CD14-positive monocyte (primary cell): ENCODE measurements at places on chromosomes 1 and 21. TPM values are rescaled to one million over a fixed set of nuclear protein-coding genes. Genes with fewer than 3 reads are reported as not detected.

HSD3B1 gene
- polyA plus RNA-seq = not detected

CYP4B1 gene
- polyA plus RNA-seq = not detected in 2 replicates

CD53 gene
- 523 and 826 TPM in 2 replicates for polyA plus RNA-seq

LCE1D gene
- polyA plus RNA-seq = not detected

DNA sequence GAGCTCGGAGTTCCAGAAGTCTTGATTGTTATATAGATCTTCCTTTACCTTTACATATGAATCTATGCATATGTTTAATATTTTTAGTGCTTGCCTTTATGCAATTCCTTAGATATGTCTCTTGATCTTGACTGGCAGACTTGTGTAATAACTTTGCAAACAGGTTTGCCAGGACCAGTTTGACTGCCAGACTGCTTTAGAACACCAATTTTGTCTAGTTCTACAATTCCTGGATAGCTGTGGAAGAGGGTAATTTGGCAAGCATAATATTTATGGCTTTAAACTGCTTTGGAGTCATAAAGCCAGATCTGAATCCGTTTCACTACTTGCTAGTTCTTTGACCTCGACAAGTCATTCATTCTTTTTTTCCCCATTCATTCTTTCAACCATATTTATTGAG lies 250.0 kb downstream of the FAF1 start:
- DNase-seq = no peak
- H3K27me3 ChIP-seq = no peaks in the 10 kb centered on the region
- no peak overlapping the region for H3K27ac ChIP-seq
- no peaks in the 10 kb centered on the region for H3K4me1 ChIP-seq
- no peaks in the 10 kb centered on the region for H3K36me3 ChIP-seq
- no peak overlapping the region for H3K4me3 ChIP-seq

- no peaks in the 10 kb centered on the region for H3K36me3 ChIP-seq
- peak; percentile 63 for DNase-seq
- peak overlapping the region; percentile 78 for H3K4me3 ChIP-seq
- peak overlapping the region; percentile 73 for H3K27ac ChIP-seq
Measured at GRCh38 chr1:25922971-25923552, 16.8 kb upstream of the STMN1 start.

DNA sequence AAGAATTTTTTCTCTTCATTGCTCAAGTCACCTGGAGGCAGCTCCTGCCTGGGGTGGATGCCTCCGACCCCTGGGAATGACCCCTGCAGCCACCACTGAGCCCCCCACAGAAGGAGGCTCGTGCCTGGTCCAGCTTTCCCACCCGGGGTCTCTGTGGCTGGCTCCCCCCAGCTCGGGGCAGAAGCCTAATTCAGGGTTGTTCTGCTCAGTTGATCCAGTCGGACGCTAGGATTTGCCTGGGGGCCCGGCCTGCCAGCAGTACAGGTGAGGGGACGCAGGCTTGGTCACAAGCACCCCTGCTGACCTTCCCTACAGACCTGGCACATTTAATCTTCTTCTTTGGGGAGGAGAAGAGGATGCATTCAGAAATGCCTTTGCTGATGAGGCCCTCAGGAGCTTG lies 53.6 kb upstream of the POFUT2 start:
- H3K27ac ChIP-seq = no peak overlapping the region
- no peaks in the 10 kb centered on the region for H3K36me3 ChIP-seq
- no peaks in the 10 kb centered on the region for H3K27me3 ChIP-seq
- no peaks in the 10 kb centered on the region for H3K4me1 ChIP-seq

GRCh38 chr1:111234258-111234657 lies 6.7 kb downstream of the CHI3L2 start:
- H3K27ac ChIP-seq = no peak overlapping the region
- H3K4me1 ChIP-seq = no peaks in the 10 kb centered on the region
- no peak overlapping the region for H3K4me3 ChIP-seq
- DNase-seq = no peak
- peaks cover 2% of the 10 kb centered on the region for H3K27me3 ChIP-seq
- no peaks in the 10 kb centered on the region for H3K36me3 ChIP-seq

GRCh38 chr1:2805801-2806430 lies 4.4 kb upstream of the TTC34 start:
- no peaks in the 10 kb centered on the region for H3K27me3 ChIP-seq
- DNase-seq = no peak
- H3K4me3 ChIP-seq = no peak overlapping the region
- H3K27ac ChIP-seq = no peak overlapping the region

DNA sequence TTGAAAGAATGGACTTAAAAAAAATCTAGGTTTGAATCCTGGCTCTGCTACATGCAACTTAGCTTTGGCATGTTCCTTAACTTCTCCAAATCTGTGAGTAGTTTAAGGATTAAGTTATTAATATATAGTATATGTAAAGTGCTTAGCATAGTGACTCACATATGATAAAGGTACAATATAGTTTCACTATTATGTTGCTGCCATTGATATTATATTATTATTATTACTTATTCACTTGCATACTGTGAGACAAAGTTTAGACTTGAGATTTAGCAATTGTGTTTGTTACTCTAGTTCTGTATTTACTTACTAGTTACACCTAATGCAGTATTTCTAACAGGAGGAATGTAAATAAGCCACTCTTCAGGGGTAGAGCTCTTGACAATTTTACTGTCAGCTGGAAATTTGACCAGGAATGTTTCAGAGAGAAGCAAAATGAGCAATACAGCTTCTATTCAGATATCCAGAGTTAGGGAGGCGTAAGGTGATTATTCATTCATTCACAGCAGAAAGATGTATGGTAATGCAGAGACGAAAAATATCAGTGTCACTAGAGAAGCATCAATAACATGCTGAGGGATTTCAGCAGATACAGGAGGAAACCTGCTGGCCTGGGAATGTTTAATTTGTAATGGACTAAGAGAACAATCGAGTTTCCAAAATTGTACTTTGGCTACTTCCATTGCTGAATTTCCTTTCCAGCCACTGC lies 25.5 kb downstream of the RGS7 start:
- H3K4me1 ChIP-seq = no peaks in the 10 kb centered on the region
- no peak for DNase-seq
- H3K27ac ChIP-seq = no peak overlapping the region
- H3K27me3 ChIP-seq = no peaks in the 10 kb centered on the region
- no peak overlapping the region for H3K4me3 ChIP-seq

DNA sequence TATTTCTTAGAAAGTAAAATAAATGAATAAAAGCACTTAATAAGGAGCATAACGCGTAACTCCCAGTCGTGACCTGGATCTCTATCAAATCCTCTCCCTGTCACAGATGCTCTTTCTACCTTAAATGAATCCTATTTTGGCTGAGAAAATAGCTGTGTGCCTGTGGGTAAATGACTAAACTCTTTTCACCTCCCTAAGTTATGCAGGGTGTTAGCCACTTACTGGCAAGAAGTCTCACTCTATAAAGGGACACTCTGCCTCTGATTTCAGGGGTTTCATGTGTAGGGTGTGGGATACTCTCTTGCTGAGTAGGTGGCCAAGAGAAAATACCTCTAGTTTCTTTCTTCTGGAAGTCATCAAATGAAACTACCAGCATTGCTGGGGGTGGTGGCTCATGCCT lies 24.3 kb upstream of the PPP1R15B start:
- no peaks in the 10 kb centered on the region for H3K27me3 ChIP-seq
- no peak for DNase-seq
- H3K4me1 ChIP-seq = peaks cover 15% of the 10 kb centered on the region
- H3K36me3 ChIP-seq = peaks cover 8% of the 10 kb centered on the region

DNA sequence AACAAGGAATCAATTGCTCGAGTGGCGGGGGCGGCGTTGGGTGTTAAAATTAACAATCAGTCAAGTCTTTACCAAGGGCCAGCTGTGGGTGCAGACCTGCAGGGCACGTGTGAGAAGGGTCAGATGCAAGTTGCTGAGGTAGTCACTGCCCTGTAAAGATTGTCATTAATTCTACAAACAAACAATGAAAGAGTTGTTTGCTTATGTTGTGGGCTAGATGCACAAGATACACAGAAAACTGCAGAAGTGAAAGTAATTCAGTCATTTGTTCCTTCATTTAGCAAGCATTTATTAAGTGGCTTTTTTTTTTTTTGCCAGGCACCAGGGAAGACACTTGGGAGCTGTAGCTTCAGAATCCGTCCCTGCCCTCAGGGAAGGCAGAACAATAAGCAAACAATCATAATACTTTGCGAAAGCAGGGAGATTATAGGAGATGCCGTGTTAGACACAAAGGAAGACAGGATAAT lies 79.5 kb downstream of the NR5A2 start:
- no peaks in the 10 kb centered on the region for H3K4me1 ChIP-seq
- no peaks in the 10 kb centered on the region for H3K27me3 ChIP-seq
- H3K36me3 ChIP-seq = no peaks in the 10 kb centered on the region
- no peak overlapping the region for H3K4me3 ChIP-seq

GRCh38 chr1:113293256-113293626 lies 97.1 kb upstream of the MAGI3 start:
- no peak overlapping the region for H3K27ac ChIP-seq
- no peak for DNase-seq

DNA sequence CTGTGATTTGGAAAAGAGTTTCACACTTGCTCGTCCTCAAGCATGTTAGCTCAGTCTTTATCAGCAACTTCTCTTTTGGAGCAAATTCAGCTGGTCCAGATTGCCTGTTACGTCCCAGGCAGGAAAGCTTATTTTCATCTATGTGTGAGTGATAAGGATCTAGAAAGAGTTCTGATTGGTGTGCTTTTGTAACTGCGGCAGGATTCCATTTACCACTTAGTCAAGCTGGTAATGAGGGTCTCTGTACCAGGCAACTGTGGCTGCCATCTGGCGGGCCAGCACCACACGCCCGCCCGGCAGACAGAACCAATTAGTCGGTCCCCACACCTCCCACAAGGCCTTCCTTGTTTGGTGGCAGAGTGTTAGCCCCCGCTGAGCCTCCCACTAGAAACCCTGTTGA lies 21.0 kb downstream of the C1orf87 start:
- no peaks in the 10 kb centered on the region for H3K4me1 ChIP-seq
- no peak overlapping the region for H3K4me3 ChIP-seq
- H3K27ac ChIP-seq = no peak overlapping the region
- DNase-seq = no peak
- H3K36me3 ChIP-seq = no peaks in the 10 kb centered on the region

DNA sequence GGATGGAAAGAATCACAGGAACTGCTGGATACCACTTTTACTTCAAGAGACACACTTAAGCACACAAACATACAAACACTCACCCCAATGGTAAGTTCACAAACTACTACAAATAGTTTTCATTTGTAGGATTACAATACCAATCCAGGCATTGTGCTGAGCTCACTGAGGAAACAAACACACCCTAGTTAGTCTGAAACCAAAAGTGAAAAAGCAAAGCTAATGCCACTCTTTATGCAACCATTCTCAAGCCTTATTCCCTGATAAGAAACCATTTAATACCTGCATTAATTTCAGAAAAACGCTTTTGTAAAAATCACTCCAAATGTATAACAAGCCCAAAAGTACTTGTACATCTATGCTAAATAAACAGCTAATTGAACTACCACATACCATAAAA lies 38.3 kb downstream of the RNF115 start:
- H3K27me3 ChIP-seq = no peaks in the 10 kb centered on the region
- no peaks in the 10 kb centered on the region for H3K4me1 ChIP-seq

DNA sequence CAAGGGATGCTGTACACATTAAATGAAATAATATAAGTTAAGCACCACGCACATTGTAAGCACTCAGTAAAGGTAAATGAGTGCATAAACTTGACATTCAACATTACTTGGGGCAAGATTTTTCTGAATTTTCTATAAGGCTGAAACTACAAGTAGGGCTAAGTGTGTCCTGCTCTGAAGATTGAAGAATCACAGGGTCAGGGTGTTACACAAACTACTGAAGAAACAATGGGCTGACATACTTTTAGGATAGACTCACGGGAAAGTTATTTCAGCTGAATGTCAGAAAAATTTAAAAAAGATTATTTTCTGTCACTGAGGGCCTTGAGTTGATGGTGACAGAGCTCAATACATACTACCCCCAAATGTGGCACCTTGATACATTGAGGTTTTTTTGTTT lies 644.2 kb upstream of the PLXNA2 start:
- no peak overlapping the region for H3K27ac ChIP-seq
- DNase-seq = no peak
- H3K27me3 ChIP-seq = no peaks in the 10 kb centered on the region
- no peaks in the 10 kb centered on the region for H3K4me1 ChIP-seq

GRCh38 chr1:205597691-205598314 lies 34.0 kb downstream of the ELK4 start:
- no peak overlapping the region for H3K4me3 ChIP-seq
- H3K27me3 ChIP-seq = no peaks in the 10 kb centered on the region
- H3K36me3 ChIP-seq = peaks cover 20% of the 10 kb centered on the region

DNA sequence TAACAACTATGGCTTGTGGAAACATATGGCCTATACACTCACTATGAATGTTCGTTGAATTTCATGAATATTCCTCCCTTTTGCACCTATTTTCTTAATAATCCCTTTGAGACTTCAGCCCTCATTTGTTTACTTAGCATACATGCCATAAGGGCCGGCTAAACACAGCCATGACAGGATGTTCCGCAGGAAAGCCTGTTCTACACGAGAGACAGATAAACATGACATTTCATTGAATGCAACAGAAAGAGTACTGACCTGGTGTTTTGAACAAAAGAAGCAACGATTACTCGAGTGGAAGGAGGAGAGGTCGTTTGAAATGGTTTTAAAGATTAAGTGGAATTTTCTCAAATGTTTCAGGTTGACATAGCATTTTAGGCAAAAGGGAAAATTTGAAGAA lies 459.5 kb upstream of the CXADR start:
- H3K27ac ChIP-seq = no peak overlapping the region
- no peak overlapping the region for H3K4me3 ChIP-seq
- H3K36me3 ChIP-seq = no peaks in the 10 kb centered on the region
- no peaks in the 10 kb centered on the region for H3K4me1 ChIP-seq
- no peaks in the 10 kb centered on the region for H3K27me3 ChIP-seq

- DNase-seq = no peak
- H3K4me3 ChIP-seq = no peak overlapping the region
- H3K36me3 ChIP-seq = no peaks in the 10 kb centered on the region
- H3K4me1 ChIP-seq = peaks cover 15% of the 10 kb centered on the region
Measured at GRCh38 chr1:150256554-150257341, 826 bp upstream of the CA14 start.

DNA sequence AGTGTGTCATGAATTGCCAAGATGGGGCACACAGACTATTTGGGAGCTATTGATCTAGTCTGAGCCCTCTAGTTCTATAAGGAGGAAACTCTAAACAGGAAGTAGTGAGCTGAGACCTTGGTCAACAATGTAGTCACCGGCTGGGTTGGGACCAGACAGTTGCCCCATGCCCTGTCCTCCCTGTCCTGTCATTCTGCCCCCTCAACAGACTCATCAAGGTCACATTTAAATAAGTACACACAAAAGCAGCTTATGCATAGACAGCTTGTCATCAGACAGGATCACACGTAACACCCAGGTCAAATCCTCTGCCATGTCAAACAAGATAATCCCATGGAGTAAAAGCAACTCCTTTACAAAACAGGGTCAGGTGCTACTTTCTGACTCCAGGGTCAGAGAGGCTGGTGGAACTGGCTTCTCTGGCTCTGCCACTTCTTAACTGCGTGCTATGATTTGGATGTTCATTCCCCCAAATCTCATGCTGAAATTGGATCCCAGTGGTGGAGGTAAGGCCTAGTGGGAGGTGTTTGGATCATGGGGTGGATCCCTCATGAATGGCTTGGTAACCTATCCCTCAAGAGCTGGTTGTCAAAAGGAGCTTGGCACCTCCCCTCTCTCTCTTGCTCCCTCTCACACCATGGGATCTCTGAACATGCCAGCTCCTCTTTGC lies 128.9 kb downstream of the HIVEP3 start:
- no peak overlapping the region for H3K4me3 ChIP-seq
- H3K27me3 ChIP-seq = no peaks in the 10 kb centered on the region
- peak; percentile 66 for DNase-seq
- H3K36me3 ChIP-seq = no peaks in the 10 kb centered on the region
- peak overlapping the region; percentile 84 for H3K27ac ChIP-seq
- peaks cover 43% of the 10 kb centered on the region for H3K4me1 ChIP-seq
